ENCODE measurements at places on chromosomes 1 and 21.

DNA sequence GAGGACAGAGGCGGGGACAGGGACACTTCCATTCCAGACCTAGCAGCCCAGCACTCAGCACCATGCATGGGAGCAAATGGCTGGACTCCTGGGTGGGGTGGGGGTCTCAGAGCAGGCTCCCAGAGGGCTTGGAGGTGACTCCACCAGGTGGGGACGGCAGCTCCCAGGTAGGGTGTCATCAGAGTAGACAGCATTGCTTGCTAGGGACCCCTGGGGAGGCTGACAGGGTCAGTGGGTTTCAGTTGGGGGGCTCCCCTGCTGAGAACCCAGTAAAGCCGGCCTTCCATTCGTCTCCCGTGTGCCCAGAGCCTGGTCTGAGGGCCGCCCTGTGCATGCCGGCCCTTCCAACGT is 4.8 kb upstream of the GJC2 start:
- DNase-seq, result no peak

- DNase-seq, result no peak
These were observed 208.5 kb upstream of the ADGRL2 start for GRCh38 chr1:81592233-81592632.

DNA sequence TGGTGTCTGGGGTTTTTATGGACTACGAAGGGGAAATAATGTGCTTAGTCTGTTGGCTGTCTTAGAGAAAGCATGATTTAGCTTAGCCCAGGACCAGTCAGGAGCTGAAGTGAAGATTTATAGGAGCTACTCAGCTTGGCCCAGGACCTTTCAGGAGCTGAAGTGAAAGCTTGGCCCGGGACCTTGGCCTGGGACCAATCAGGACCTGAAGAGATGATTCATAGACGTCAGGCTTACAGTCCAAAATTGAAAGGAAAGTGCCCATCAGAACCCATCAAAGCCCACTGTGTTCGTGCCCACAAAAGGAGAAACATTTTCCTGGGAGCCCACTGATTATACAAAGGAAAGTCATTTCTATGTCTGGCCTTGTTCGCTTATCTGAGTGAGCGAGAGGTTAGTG is 35.6 kb downstream of the MSTO1 start:
- no peak for DNase-seq

GRCh38 chr1:31843506-31843905 is 27.7 kb upstream of the SPOCD1 start:
- DNase-seq, result no peak

Data from NCI-H1105 (cell line).